SK-MEL-5 (cell line): ENCODE measurements at places on chromosomes 11 and 22.
A peak's percentile ranks its signal among the peaks of the same experiment; 100 is the strongest.

GRCh38 chr11:122170815-122171475, 54.9 kb upstream of the BLID start:
- no peak for DNase-seq

DNA sequence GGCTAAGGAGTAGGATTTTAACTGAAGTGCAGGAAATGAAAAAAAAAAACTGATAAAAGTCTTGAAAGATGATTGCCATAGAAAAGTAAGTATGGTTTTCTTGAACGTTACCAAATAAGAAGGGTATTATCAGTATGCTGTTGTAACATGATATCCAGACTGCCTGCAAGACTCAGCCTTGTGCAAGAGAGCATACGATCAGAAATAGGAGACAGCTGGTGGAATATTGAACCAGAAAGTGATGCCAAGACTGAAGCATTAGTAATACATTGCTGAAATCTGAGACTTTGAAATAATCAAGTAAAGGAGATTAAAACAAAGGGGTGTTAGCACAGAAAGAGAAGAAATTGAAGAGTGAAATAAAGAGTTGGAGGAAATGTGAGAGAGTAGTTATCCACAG, 452.7 kb upstream of the CNTN5 start:
- no peak for DNase-seq

GRCh38 chr11:119103793-119104192, 2.1 kb upstream of the DPAGT1 start:
- peak; percentile 21 for DNase-seq

GRCh38 chr11:18771266-18772035, 20.1 kb downstream of the PTPN5 start:
- no peak for DNase-seq
